ENCODE measurements at places on chromosomes 1 and 21.

- no peak for DNase-seq
Observed at GRCh38 chr1:192538407-192539296, 36.9 kb upstream of the RGS1 start.

- peak; percentile 3 for DNase-seq
Observed at GRCh38 chr1:82979593-82980236, 1019.2 kb downstream of the TTLL7 start.

DNA sequence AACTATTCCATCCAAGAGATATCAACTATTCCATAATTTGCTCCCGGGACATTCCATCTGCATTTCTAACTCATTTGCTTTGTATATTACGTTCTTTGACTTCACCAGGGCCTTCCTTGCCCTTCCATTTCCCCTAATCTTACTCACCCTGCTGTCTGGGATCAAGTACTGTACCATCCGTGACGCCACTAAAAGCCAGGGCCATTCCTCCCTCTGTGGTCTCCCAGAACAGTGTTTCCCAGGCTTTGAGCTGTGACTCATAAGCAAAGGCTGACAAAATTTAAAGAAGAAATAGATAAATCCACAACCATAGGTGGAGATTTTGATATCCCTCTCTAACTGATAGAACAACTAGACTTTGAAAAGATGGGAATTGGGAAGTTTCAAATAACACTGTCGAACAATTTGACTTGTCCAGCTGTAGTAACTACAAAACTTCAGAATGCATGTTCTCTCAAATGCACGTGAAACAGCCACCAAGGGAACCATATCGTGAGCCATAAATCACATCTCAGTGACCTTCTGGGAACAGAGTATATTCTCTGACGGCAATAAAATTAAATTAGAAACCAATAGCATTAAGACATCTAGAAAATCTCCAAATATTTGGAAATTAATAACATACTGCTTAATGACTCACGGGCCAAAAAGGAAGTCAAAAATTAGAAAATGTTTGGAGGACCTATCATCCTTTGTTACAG lies 501.0 kb downstream of the SETD4 start:
- no peak for DNase-seq

GRCh38 chr1:226441629-226442028 lies 33.7 kb upstream of the PARP1 start:
- DNase-seq, result no peak

- no peak for DNase-seq
Observed at GRCh38 chr1:15557594-15557993, 27.3 kb downstream of the AGMAT start.

GRCh38 chr1:199182186-199182843 lies 543.5 kb downstream of the PTPRC start:
- DNase-seq, result no peak

DNA sequence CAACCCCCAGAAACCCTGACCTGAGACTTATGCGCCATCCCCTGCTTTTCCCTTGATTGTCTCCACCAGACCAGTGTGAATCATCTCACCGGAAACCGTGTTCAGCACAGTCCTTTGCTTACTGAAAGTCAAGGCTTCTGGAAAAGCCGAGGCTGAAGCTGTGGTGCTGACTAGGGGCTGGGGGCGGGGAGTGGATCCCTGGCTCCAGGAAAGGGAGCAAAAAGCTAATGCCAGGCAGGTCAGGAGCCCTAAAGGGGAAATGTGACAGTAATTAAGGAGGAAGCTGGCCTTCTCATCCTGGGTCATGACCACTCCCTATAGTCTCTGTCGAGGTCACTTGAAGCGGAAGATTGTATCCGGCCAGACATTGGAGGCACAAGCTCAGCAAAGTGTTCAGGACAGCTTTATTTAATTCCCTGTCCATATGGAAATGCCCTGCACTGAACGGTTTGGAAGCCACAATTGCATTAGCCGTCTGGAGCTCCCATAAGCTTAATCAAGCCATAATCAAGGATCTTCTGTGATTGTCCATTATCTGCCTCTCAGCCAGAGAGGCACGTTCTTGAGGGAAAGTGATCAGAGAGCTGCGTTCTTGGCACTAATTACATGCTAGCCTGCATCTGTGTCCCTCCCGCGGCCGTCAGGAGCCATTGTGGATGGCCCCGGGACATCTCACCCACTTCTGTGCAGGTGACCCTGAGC lies 403.6 kb downstream of the RRAGC start:
- no peak for DNase-seq

DNA sequence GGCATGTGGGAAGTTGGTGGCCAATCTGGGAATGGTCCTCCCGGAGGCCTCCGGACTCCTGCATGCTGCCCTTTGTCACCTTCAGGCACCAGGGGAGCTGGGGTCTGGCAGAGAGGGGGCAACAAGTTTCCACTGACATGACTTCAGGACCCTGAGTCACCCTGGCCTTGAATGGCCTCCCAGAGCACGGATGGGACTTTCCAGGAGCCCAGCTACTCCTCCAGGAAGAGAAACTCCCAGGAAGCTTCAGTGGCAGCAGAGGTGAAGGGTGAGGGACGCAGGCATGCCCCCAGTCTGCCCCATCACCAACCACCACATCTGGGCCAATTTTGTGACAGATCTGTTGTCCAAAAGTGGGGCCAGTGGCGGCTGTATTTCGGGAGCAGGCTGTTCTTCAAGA lies 55.9 kb upstream of the WASF2 start:
- DNase-seq, result no peak

DNA sequence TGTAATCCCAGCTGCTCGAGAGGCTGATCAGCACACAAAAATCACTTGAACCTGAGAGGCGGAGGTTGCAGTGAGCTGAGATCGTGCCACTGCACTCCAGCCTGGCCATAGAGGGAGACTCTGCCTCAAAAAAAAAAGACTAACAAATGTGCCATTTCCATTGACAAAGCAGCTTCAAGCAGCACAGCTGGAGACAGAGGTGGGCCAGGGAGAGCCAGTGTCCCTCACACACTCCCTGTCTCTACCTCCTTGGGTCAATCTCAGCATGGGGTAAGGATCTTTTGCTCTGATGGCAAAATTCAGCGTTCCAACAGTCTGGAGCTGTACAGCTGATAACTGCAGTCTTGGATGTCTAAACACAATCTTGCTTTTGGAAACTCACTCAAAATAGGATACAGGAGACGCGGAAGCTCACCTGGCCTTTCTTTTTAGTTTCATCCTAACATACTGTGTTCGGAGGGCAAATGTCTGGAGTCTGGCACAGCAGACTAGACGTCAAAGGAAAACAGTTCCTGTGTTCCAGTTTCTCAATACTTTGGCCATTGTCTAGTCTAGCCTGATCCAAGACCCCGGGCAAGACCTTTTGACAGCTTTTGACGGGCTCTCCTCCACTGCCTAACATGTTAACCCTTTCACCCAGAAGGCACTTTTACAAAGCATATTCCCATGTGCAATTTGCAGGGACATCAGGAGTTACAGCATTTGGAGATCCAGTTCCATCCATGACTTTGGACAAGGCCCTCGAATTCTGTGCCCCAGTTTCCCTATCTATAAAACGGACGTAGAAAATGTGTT lies 2.9 kb downstream of the RCC2 start:
- no peak for DNase-seq

DNA sequence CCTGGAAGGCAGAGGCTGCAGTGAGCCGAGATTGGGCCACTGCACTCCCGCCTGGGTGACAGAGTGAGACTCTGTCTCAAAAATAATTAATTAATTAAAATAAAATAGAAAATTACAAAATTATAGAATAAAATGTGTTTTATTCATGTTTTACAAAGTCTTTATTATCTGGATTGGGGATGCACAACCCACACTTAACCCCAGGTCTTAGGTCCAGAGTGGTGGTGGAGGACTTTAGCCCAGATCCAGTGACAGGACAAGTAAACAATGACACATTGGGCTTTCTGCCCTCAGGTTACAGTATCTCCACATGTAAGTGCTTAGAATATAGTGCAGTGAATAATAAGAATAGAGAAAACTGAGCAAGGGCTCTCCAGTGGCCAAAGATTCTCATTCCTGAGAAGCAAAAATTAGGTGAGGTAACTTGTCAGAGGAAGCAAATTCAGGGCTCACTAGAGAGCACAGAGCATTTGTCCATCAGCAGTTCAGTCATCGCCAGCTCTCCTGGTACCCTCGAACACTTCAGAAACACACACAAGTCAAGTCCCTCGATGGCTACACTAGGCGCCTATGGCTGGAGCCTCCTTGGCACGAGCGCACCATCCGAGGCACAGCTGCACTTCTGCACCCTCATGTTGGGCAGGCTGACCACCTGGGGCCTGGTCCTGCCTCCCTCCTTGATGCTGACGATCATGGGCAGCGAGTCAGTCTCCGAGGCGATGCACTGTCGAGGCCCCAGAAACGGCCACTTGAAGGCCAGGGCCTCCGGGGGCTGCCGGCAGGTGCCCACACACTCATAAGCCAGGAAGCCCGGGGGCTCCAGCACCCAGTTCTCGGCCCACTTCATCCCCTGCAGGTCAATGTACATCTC lies 2.6 kb downstream of the LEFTY1 start:
- no peak for DNase-seq

DNA sequence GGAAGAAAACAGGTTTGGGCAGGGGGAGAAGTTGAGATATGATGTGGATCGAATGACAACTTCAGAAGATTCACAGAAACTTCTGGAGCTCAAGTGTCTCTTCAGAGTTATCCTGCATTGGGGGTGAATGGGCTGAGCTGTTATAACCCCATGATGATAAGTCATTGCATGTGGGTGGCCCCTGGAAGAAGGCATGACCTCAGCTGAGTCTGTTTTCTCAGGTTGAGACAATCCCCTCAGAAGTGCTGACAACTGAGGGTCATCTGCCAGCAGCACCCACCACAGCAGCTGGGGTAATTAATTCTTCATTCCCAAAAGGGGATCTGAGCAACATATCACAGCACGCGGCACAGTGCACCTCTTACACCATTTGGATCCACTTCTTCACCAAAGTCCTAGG lies 138.6 kb upstream of the CAMK1G start:
- DNase-seq, result no peak

GRCh38 chr1:116987256-116987555 lies 14.4 kb upstream of the CD101 start:
- DNase-seq, result no peak

GRCh38 chr1:234661317-234661928 lies 51.4 kb upstream of the IRF2BP2 start:
- DNase-seq, result no peak

DNA sequence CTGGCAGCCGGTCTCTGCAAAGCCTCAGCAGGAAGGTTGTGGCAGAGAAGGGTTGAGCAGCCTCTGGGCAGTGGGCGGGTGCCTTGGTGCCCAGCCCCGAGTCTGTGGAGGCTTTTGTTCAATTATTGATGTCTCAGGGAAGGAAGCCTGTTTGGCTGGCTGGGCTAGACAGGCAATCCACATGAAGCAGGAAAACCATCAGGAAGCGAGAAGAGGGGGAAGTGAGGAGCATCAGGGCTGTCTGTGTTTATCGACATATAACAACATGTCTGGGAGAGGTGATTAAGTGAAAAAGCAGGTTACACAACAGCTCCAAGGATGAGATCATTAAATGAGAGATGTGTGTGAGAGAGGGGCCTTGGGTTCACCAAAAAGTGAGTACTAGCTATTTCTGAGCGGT lies 105.4 kb downstream of the UBE2U start:
- DNase-seq, result no peak

- no peak for DNase-seq
Observed at GRCh38 chr1:191371626-191372025, 786.6 kb upstream of the RGS18 start.

- no peak for DNase-seq
Observed at GRCh38 chr1:204162494-204163074, 3.6 kb downstream of the REN start.

DNA sequence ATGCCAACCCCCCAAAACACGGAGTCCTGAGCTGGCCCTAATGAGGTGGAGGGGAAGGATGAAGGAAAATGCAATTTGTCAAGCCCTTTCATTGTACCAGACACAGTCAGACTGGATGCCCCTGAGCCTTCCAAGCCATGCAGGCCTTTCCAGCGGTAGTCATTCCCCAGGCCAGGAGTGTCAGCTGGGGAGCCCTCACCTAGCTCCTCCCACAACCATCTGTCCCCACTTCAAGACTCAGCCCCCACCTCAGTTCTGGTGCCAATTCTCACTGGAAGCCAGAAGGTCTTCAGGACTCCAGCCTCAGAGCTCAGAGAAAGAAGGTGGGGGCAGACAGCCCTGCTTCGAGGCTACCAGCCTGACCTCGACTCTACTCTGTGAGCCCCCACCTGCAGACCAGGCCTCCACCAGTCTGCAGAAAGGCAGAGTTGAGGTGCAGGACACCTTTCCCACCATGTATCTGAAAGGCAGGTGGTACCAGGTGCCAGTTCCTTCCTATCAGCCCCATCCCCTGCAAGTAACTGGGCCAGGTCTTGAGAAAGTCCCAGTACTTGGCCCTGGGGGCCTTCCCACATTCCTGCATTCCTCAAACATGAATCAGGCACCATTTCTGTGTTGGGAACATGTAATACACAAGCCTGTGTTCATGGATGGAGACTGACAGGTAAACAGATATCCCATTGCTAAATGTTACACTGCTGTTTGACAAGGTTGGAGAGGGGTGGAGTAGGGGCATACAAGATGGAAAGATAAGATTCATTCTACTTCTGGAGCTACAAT lies 180.6 kb upstream of the EDN2 start:
- DNase-seq, result no peak

- no peak for DNase-seq
Observed at GRCh38 chr1:211830328-211831142, at the start of gene LPGAT1. LPGAT1 (minus strand) TSS chr1:211830763; CDS start chr1:211829296, 1,467 bp downstream.
